ENCODE measurements at places on chromosomes 6 and 20. TPM values are rescaled to one million over a fixed set of nuclear protein-coding genes. Genes with fewer than 3 reads are reported as not detected.

The OOEP gene
- total RNA-seq: not detected

The OTOR gene
- not detected for total RNA-seq

DNA sequence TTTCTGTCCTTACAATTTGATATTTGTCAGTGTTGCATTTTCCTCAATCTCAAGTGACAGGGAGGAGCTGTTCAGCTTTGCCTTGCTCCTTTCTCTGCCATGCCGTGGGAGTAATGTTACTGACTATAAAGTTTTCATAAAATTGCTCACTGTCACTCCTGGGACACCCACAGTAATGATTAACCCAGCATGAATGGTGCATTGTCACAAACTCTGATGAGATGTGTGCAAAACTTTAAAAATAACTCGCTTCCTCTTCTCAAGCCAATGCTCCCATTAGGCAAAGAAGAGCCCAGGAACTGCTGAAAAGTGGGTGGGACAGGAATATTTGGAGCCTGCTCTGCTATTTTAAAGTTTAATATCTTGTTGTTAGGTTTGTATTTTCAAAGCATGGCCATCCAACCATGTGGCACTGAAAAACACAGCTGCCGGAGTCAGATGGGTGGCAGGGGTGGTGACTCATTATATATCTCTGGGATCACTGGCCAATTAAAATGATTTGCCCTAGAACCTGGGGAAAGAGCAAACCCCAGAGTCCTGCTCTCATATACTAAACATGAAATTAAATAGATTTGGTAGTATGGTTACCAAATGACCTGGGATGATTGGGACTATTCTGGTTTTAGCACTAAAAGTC is 260.1 kb downstream of the BTBD3 start:
- DNase-seq: peak; percentile 1

- DNase-seq: no peak
Measured at GRCh38 chr6:48027704-48028435, 83.1 kb downstream of the PTCHD4 start.

- no peak for DNase-seq
Measured at GRCh38 chr6:168277274-168277669, 42.3 kb downstream of the DACT2 start.
